ENCODE measurements at places on chromosomes 7 and 10. TPM values are rescaled to one million over a fixed set of nuclear protein-coding genes. Genes with fewer than 3 reads are reported as not detected.

The CPA2 gene
- total RNA-seq, result not detected

The ENTPD1 gene
- total RNA-seq, result 16.8 TPM

The DEPP1 gene
- 1.7 TPM for total RNA-seq

The VKORC1L1 gene
- 21.1 TPM for total RNA-seq

The ARID5B gene
- total RNA-seq, result 30.9 TPM

The LMTK2 gene
- 13.0 TPM for total RNA-seq

The OR9A2 gene
- total RNA-seq, result not detected

The TUBAL3 gene
- not detected for total RNA-seq

The INA gene
- total RNA-seq, result 0.25 TPM

The C10orf53 gene
- not detected for total RNA-seq

The GATA3 gene
- 163 TPM for total RNA-seq

The PLEKHA1 gene
- 7.8 TPM for total RNA-seq

The CYP2C19 gene
- total RNA-seq, result not detected

The CFTR gene
- 0.02 TPM for total RNA-seq

The EGFR gene
- total RNA-seq, result not detected

The FEZF1 gene
- total RNA-seq, result not detected

The C10orf143 gene
- total RNA-seq, result 3.9 TPM

The GPRIN2 gene
- total RNA-seq, result not detected

The OR2A42 gene
- not detected for total RNA-seq

The CTBP2 gene
- total RNA-seq, result 0.23 TPM

The IFIT1 gene
- 3.5 TPM for total RNA-seq

The GIMAP5 gene
- total RNA-seq, result 77.7 TPM

The ALDH18A1 gene
- total RNA-seq, result 88.0 TPM

The BET1 gene
- total RNA-seq, result 21.1 TPM

The ANKRD1 gene
- total RNA-seq, result not detected

Measured in T-helper 2 cell treated with Interferon-gamma antibody and Interleukin-4, amounts not matched to agents 100 ng/mL and 5 ng/mL, for 36 hours (primary cell).